ENCODE measurements at places on chromosomes 1 and 21. TPM values are rescaled to one million over a fixed set of nuclear protein-coding genes. Genes with fewer than 3 reads are reported as not detected.

TCEANC2 gene
- 2.8 TPM for total RNA-seq

AUNIP gene
- total RNA-seq, result 12.4 TPM

DNA sequence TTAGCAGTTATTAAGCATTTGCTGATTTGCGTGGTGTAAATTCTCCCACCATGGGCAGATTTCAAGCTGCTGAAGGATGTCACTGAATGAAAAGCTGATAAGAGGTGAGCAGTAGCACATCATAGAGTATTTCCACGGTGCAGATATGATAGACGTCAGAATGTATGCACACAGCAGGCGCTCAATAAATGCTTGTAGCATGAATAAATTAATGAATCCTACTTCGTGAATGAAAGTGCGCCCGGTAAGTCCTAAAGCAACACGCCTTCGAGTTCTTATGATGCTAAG, 510 bp upstream of the UBIAD1 start:
- DNase-seq, result no peak

DNA sequence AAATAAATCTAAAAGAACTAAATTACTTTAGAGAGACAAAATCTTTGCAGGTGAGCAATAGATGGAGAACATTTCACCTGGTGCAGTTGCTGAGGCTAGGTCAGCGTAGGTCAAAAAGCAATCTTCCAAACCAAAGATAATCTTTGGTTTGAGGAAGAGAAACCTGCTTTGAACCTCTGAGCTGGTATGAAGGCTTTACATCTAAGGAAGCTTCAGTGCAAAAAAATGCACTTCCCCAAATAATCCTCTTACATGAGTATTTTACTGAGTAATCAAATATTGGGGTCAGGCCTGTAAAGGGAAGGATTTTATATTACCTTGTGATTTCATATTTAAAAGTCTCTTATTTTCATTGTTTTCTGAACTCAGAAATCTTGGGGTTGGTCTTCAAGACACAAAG, 223.6 kb downstream of the SRGAP2C start:
- DNase-seq, result no peak

DNA sequence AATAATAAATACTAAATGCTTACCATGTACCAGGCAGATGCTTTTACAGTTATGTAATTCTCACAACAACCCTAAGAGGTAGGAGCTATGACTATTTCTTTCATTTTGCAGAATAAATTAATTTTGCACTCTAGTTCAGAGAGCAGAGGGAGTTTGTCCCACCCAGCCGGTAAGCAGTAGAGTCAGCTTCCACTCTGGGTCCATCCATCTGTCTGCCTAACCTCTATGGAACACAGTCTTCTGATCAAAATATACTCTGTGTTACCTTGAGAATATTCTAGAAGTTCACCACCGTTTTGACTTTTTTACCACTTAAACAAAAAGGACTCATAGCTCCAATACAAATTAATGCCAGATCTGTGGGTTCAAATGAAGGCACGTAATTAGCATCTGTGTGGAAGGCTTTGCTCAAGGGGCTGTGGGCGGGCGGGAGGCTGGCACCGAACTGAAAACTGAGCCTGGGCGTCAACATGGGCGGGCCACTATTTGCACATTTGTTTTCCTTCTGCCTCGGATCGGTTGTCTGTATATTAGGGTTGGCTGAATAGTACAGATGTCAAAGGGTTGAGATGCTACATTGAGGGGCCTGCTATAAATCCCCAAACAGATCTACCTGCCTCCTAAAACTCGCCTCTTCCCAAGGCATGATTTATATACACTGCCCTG, 33.1 kb upstream of the LMO4 start:
- no peak for DNase-seq

- DNase-seq, result no peak
Observed at GRCh38 chr1:23999156-23999671, 19.1 kb upstream of the SRSF10 start.

- peak; percentile 63 for DNase-seq
Observed at GRCh38 chr1:66182551-66183178, 351.3 kb upstream of the SGIP1 start.

DNA sequence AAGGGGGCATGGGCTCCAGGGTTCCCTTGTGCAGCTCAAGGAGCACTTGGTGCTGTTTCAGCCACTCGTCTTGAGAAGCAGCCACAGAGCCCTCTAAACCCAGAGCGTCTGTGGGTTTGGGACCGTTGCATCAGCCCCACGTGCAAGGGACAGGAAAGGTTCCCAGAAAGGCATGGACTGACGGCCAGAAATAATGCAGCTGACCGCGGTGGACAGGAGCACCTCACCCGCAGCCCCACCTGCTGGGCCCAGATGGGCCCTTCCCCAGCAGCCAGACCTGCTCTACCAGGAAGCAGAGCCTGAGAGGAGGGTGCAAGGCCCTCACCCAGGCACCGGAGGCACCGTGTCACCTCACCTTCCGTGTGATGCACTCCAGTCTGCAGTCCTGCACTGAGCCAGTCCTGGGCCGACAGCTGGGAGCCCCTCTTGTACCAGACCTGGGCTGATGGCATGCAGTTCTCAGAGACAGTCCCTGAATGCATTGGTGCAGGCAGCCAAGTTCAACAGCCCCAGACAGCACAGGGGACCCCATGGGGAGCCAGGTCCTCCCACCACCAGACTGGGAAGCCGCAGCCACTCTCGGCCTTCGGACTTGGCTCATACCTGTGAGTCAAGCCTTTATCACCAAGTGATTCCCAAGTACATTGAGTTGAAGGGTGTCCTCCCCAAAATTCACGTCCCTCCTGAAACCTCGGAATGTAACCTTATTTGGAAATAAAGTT, 4.8 kb upstream of the TFF3 start:
- DNase-seq, result no peak

LRRC53 gene
- not detected for total RNA-seq

All from H4 (cell line).